ENCODE measurements at places on chromosomes 11 and 22.

- H3K36me3 ChIP-seq, result no peaks in the 10 kb centered on the region
- DNase-seq, result no peak
- no peak overlapping the region for H3K27ac ChIP-seq
- H3K4me1 ChIP-seq, result peaks cover 47% of the 10 kb centered on the region
Observed at GRCh38 chr22:30254314-30254713, 7.8 kb upstream of the LIF start.

DNA sequence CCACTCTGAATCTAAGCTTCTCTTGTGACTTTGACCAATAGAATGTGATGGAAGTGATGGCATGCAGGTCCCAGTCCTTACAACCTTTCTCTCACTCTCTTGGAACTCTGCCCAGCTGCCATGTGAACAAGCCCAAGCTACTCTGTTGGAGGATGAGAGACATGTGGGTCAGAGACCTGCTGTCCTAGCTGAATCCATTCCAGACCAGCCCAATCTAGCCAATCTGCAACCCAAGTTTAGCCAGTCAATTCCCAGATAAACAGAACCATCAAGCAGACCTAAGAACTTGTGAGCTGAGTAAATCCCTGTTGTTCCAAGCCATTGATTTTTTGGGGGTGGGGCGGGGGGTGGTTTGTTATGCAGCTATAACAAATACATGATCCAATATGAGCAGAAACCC, 69.2 kb upstream of the GRK3 start:
- no peaks in the 10 kb centered on the region for H3K36me3 ChIP-seq
- H3K4me3 ChIP-seq, result no peak overlapping the region
- H3K4me1 ChIP-seq, result no peaks in the 10 kb centered on the region
- no peak for DNase-seq

GRCh38 chr11:128188346-128189004, 398.9 kb downstream of the ETS1 start:
- peaks cover 3% of the 10 kb centered on the region for H3K4me1 ChIP-seq
- H3K36me3 ChIP-seq, result no peaks in the 10 kb centered on the region
- no peak overlapping the region for H3K27ac ChIP-seq
- DNase-seq, result no peak

- peaks cover 45% of the 10 kb centered on the region for H3K4me1 ChIP-seq
Observed at GRCh38 chr11:102306817-102307726, 10.2 kb upstream of the BIRC3 start.

- no peaks in the 10 kb centered on the region for H3K36me3 ChIP-seq
- no peak for DNase-seq
- H3K4me1 ChIP-seq, result no peaks in the 10 kb centered on the region
- H3K4me3 ChIP-seq, result no peak overlapping the region
Observed at GRCh38 chr11:132674151-132674550, 858.1 kb downstream of the OPCML start.

DNA sequence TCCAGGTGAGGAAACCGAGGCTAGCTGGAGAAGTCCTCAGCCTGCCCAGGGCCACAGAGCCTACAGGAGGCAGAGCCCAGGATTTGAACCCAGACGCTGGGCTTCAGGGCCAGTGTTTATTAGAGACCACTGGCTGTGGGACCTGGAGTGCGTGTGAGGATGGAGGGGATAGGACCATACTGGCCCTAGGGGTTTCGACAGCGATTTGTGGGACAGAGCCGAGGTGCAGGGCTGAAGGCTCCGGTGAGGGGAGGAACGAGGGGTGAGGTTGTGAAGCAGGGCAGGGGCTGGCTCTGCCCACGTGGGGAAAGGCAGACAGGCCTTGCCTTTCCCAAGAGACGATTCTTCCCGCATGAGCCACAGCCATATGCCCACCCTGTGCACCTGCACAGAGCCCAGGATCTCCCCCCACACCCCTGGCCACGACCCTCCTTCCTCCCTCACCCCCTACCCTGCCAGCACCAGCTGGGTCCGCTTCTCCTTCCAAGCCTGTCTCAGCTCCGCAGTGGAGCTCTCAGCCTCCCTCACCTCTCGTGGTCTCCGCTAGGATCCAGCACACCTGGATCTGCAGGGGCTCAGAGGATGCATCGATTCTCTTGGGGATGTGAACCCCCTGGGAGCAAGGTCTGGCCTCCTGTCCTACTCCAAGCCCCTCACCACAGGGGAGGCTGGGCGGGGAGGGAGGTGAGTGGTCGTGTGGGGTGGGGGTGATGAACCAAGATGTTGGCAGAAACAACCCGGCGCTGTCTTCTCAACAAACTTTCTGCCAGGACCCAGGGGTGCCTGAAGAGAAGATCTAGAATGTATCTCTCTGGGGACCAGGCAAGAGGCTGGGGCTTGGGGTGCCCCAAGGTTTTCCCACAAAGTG, 58.4 kb downstream of the RTL6 start:
- H3K36me3 ChIP-seq, result no peaks in the 10 kb centered on the region
- no peak for DNase-seq
- H3K4me3 ChIP-seq, result no peak overlapping the region
- H3K27ac ChIP-seq, result no peak overlapping the region
- H3K27me3 ChIP-seq, result peaks cover 3% of the 10 kb centered on the region

GRCh38 chr11:34449013-34449412, 10.3 kb downstream of the CAT start:
- H3K36me3 ChIP-seq, result peaks cover 6% of the 10 kb centered on the region
- no peak for DNase-seq
- H3K4me3 ChIP-seq, result no peak overlapping the region
- no peak overlapping the region for H3K27ac ChIP-seq
- no peaks in the 10 kb centered on the region for H3K27me3 ChIP-seq
- H3K4me1 ChIP-seq, result no peaks in the 10 kb centered on the region

DNA sequence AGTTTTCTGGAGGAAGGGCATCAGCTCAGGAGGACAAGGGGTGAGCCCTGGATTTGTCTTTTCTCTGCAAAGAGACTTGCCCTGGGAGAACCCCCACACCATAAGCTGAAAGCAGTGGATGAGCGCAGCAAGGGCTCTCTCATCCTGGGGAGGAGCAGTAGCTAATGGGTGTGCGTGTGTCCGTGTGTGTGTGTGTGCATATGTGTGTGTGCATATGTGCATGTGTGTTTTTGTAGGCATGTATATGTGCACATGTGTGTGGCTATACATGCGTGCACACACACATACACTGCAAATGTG, 45.3 kb downstream of the SMIM38 start:
- H3K4me1 ChIP-seq, result no peaks in the 10 kb centered on the region
- no peak overlapping the region for H3K27ac ChIP-seq
- H3K4me3 ChIP-seq, result no peak overlapping the region
- no peaks in the 10 kb centered on the region for H3K36me3 ChIP-seq

DNA sequence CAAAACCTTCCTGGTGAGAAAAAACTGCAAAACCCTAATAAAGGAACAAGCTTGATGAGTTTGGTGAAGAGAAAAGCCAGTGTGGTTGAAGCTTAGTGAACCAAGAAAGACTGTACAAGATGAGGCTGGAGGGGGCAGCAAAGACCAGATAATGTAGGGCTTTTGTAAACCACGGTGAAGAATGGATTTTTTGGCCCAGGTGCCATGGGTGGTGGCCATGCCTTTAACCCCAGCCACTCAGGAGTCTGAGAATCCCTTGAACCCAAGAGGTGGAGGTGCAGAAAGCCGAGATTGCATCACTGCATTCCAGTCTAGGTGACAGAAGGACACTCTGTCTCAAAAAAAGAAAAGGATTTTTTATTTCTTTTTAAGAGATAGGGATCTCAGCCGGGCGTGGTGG, 5.0 kb upstream of the ZDHHC5 start:
- no peak overlapping the region for H3K4me3 ChIP-seq
- H3K27ac ChIP-seq, result no peak overlapping the region
- DNase-seq, result no peak
- H3K4me1 ChIP-seq, result peaks cover 6% of the 10 kb centered on the region
- H3K27me3 ChIP-seq, result no peaks in the 10 kb centered on the region

GRCh38 chr22:47498969-47499495, 736.6 kb downstream of the TBC1D22A start:
- H3K4me3 ChIP-seq, result no peak overlapping the region
- no peaks in the 10 kb centered on the region for H3K27me3 ChIP-seq

- H3K27me3 ChIP-seq, result no peaks in the 10 kb centered on the region
- H3K27ac ChIP-seq, result peak overlapping the region; percentile 33
- H3K4me3 ChIP-seq, result no peak overlapping the region
- peak; percentile 80 for DNase-seq
Observed at GRCh38 chr11:103624708-103625623, 411.5 kb upstream of the DDI1 start.

DNA sequence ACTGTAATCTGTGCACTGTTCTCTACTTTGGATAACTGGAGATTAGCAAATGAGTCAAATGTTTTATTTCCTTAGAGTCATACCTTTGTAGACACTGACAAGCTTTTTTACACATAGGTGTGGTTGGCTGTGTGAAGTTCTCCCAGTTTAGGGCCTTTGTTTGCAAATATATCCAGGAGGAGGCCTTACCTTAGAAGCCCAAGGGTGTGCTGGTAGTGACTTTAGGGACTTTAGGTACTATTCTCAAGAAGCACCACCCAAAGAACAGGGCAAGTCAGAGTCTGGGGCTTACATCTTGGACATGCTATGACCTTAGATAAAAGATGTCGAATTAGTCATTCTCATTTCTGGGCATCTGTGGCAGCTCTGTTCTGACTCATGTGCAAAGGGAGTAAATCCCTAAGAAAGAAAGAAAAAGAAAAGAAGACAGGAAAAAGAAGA, 4.8 kb upstream of the FAR1 start:
- H3K27ac ChIP-seq, result peak overlapping the region; percentile 76
- no peaks in the 10 kb centered on the region for H3K27me3 ChIP-seq
- no peak for DNase-seq
- H3K4me3 ChIP-seq, result peak overlapping the region; percentile 9

DNA sequence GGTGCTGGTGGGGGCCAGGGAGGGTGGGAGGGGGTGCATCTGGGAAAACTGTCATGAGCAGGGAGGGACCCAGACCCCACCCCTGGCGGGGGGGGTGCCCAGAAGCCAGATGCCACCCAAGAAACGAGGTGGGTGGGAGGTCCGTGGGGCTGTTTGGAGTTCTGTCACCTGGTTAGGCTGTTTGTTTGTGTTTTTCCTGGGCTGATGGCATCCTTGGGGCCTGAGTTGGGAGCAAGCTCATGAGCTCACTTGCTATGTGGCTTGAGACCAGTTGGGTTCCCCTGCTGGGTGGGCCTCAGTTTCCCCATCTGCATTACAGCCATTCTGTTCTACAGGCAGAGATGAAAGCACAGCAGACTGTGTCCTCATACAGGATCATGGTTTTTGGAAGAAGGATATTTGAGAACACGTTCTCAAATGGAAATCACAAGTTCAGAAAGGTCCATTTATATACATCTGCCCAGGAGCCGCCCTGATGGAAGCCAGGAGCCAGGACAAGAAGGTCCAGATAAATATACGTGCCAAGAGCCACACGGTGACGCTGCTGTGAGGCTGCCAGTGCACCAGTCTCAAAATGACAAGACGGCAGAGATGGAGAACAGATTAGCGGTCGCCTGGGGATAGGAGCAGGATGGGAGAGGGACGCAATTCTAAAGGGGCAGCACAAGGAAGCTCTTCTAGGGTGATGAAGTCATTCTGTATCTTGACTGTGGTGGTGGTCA, 312.9 kb downstream of the MN1 start:
- H3K4me3 ChIP-seq, result no peak overlapping the region
- H3K4me1 ChIP-seq, result peaks cover 9% of the 10 kb centered on the region
- H3K27ac ChIP-seq, result no peak overlapping the region
- H3K36me3 ChIP-seq, result peaks cover 2% of the 10 kb centered on the region
- H3K27me3 ChIP-seq, result no peaks in the 10 kb centered on the region
- no peak for DNase-seq

- no peaks in the 10 kb centered on the region for H3K4me1 ChIP-seq
- no peaks in the 10 kb centered on the region for H3K36me3 ChIP-seq
- H3K27ac ChIP-seq, result no peak overlapping the region
- H3K4me3 ChIP-seq, result no peak overlapping the region
Observed at GRCh38 chr11:112730591-112730990, 230.6 kb upstream of the NCAM1 start.
